ENCODE measurements at places on chromosomes 5 and 9. TPM values are rescaled to one million over a fixed set of nuclear protein-coding genes. Genes with fewer than 3 reads are reported as not detected.

DNA sequence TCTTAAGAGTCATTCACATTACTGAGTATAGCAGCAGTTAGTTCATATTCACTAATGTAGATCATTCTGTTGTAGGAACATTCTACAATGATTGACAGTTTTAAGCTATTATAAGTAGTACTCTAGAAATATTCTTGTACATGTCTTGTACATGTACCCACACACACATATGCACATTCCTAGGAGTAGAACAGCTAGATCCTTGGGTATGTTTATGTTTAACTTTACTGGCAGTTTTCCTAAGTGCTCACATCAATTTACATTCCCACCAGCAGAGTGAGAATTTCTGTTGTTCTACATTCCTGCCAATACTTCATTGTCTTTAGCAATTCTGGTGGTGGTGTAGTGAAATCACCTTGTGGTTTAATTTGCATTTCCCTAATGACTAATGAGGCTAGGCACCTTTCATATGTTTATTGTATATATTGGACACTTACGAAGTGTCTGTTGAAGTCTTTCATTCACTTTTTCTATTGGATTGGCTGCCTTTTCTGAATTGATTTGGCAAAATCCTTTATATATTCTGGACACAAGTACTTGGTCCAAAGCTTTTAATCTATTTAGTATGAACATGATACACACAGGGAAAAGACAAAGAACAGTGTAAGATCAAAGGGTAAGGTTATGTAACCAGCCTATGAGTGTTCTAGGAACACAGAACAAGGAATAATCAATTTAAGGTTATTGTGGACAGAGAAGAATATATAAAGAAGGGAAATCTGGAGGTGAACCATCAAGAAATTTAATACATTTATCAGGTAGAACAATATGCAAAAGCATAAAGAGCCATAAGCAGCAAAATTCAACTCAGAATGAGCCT lies 95.6 kb downstream of the MLLT3 start:
- no peaks in the 10 kb centered on the region for H3K4me1 ChIP-seq
- H3K27ac ChIP-seq: no peak overlapping the region
- H3K27me3 ChIP-seq: no peaks in the 10 kb centered on the region
- ATAC-seq: no peak

DNA sequence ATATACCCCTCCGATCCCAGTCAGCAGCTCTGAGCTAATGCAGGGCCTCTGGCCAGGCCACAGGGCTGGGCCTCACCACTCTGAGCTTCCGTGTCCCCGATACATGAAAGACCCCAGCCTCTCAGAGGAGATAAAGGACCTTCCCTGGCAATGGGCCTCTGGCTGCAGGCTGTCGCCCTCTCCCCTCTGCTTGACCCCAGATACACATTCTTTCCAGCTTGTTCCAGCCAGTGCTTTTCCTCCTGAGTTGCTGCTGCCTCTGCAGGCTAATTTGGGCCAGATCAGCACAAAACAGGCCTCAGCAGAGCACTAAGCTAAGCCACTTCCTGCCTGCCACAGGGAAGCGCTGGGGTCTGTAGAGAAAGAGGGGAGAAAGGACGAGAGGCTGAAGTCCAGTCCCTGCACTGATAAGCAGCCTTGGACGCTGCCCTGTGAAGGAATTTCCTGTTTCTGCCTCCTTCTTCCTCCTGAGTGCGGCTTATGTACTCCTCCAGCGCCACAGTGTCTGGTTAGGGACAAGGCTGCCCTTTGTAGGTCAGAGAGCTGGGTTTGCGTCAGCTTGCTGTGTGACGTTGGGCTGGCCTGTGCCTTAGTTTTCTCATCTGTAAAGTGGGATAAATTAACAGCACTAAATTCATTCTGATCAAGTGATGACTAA lies 73.0 kb upstream of the IL17B start:
- peaks cover 12% of the 10 kb centered on the region for H3K4me1 ChIP-seq
- peak; percentile 27 for ATAC-seq
- peak overlapping the region; percentile 92 for H3K27ac ChIP-seq
- no peak overlapping the region for H3K4me3 ChIP-seq
- no peaks in the 10 kb centered on the region for H3K27me3 ChIP-seq

- no peaks in the 10 kb centered on the region for H3K27me3 ChIP-seq
- peaks cover 19% of the 10 kb centered on the region for H3K4me1 ChIP-seq
- no peak overlapping the region for H3K4me3 ChIP-seq
Measured at GRCh38 chr5:68026092-68026885, 189.3 kb upstream of the PIK3R1 start.

GRCh38 chr5:60903356-60903755 lies 41.5 kb downstream of the ERCC8 start:
- no peak overlapping the region for H3K4me3 ChIP-seq
- H3K4me1 ChIP-seq: no peaks in the 10 kb centered on the region
- ATAC-seq: no peak
- H3K27me3 ChIP-seq: no peaks in the 10 kb centered on the region
- no peaks in the 10 kb centered on the region for H3K36me3 ChIP-seq

Gene CTNNAL1
- total RNA-seq: 86.8 TPM

DNA sequence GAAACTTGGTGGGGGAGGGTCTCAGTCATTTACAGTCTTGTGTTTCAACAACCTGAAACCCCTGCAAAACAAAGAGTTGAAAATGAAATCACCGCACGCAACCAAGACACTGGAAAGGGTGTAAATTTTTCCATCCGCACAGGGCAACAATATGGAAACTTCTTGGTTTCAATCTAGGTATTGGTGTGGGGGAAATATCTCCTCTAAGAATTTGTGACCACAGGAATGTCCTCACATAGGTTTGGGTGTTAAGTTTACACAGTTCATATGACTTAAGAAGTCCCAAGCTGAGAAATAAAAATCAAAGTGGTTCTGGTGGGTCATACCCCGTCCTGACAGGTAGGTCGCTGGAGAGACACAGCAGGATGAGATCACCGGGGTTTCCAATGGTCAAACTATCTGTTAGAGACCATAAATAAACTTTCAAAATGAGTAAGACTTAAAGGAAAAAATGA lies 51.9 kb upstream of the PIP5K1B start:
- no peaks in the 10 kb centered on the region for H3K27me3 ChIP-seq
- no peak overlapping the region for H3K4me3 ChIP-seq
- H3K4me1 ChIP-seq: no peaks in the 10 kb centered on the region

- H3K4me1 ChIP-seq: peaks cover 5% of the 10 kb centered on the region
- no peak for ATAC-seq
- peaks cover 71% of the 10 kb centered on the region for H3K27me3 ChIP-seq
- H3K36me3 ChIP-seq: no peaks in the 10 kb centered on the region
Measured at GRCh38 chr5:10534561-10535530, 29.0 kb upstream of the ANKRD33B start.

GRCh38 chr9:83681490-83681889 lies 26.3 kb downstream of the UBQLN1 start:
- no peak overlapping the region for H3K4me3 ChIP-seq
- no peaks in the 10 kb centered on the region for H3K4me1 ChIP-seq
- no peak for ATAC-seq
- no peaks in the 10 kb centered on the region for H3K27me3 ChIP-seq
- no peak overlapping the region for H3K27ac ChIP-seq
- no peaks in the 10 kb centered on the region for H3K36me3 ChIP-seq

Gene PLPP1
- total RNA-seq: 236 TPM

- no peaks in the 10 kb centered on the region for H3K27me3 ChIP-seq
- H3K36me3 ChIP-seq: peaks cover 11% of the 10 kb centered on the region
- no peak overlapping the region for H3K27ac ChIP-seq
- H3K4me1 ChIP-seq: no peaks in the 10 kb centered on the region
- ATAC-seq: no peak
Measured at GRCh38 chr9:86298873-86299272, 16.5 kb upstream of the ISCA1 start.

Gene IL31RA
- not detected for total RNA-seq

Gene GPX3
- 1,586 TPM for total RNA-seq

Measured in gastroesophageal sphincter (tissue), 4 donors.